Hematopoietic multipotent progenitor cell treated with erythropoietin and hydrocortisone succinate and interleukin-3 and kit ligand, for 8 days (in vitro differentiated cells): ENCODE measurements at places on chromosomes 2 and 18.

DNA sequence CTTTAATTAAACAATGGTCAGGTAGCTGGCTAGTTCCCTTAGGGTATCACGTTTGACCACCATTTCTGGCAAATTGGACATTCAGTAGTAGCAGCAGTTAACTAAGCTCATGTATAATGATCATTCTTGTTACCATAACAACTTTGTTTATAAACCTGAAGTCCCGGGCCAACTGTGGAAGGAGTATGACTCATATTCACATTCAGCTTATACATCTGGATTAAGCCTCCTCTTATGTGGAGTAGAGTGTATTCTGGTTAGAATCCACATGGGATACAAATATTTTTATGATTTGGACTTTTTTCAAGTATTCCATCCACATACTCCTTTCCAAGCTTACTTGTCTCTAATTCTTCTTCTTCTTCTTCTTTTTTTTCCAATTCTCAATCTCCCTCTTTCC, 70.3 kb upstream of the ZSWIM2 start:
- no peak for DNase-seq

DNA sequence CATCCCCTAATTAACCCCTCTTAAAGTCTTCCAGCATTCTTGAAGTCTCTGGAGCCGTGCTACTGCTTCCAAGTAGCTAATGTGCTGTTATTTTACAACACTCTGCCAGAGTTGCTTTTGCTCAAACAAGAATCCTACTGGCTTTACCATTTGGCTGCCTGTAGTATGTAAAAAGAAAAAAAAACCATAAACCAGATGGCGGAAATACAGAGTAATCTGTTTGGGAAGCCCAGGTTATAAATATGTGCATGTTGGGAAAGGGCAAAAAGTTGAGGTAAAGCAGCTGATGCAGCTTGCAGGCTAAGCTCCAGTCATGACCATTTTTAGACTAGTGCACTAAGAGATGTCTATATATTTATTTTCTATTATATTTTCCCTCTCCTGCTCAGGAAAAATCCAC, 313.2 kb upstream of the ETAA1 start:
- DNase-seq: no peak

DNA sequence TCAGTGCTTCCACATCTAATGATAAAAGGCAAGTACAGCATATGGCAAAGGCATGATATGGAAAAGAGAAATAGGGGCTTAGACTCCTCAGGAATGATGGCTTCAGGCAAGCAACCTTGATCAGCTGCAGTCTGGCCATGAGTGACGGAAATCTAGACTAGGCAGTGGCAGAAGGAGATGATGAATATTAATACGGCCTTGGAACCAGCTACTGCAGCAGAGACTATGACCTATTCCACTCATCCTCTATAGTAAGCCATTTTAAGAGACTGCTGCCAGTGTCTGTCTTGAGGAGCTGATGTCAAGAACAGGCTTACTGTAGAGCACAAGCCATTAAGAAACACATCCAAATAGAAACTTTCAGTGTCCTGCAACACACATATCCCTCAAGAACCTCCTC, 23.7 kb downstream of the ASXL2 start:
- DNase-seq: no peak

DNA sequence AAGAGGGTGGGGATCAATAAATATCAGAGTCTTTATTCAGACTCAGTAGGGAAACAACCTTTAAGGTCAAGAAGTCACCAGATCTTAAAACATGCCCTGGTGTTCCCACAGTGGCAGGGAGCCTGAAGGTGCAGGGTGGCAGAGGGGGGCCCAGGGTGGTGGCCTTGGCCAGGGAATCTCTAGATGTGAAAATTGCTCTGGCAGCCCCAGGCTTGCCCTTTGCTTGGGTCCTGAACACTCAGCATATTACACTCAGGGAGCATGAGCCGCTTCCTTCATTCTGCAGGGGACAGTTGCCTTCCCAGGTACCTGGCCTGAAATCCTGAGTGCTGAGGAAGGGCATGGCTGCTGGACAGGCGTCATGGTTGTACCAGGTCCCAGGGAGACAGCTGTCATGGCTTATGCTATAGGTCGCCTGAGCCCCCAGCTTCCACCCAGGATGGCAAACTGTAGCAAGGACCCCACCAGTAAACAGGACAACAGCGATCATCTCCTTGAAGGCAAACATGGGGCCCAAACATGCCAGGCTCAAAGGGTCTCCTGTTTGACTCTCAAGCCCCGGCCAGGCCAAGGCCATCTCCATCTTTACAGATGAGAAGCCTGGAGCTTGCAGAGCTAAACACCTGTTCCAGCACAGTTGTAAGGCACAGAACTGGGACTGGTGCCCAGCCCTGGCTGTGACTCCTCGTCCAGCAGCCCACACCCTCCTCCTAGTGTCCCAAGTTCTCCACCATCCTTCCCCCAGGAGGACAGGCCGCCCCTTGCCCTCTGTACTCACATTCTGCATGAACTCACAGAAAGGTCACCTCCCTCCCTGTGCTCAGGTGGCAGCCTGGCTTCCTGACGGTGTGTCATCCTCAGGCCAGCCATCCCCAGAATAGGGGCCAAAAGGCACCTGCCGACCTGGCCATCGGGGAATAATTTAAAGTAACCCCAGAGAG, 14.6 kb downstream of the ABCG8 start:
- no peak for DNase-seq

DNA sequence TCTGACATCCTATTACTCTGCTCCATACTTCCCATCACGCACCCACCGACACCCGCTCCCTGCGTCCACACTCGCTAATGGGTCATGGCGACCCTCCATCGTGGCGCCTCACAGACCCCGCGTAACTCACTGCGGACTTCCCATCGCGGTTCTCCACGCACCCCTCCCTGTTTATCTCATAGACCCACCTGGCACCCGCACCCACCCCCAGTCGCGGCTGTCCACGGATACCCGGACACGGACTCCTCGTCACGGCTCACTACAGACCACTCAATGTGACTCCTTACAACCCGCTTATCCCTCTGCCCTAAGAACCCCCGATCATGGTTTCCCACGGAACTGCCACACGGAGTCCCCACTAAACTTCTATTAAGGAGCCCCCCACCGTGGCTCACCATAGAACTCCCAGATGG, 458 bp downstream of the CXXC1 start:
- no peak for DNase-seq

GRCh38 chr18:28088477-28088876, 88.5 kb downstream of the CDH2 start:
- DNase-seq: no peak

DNA sequence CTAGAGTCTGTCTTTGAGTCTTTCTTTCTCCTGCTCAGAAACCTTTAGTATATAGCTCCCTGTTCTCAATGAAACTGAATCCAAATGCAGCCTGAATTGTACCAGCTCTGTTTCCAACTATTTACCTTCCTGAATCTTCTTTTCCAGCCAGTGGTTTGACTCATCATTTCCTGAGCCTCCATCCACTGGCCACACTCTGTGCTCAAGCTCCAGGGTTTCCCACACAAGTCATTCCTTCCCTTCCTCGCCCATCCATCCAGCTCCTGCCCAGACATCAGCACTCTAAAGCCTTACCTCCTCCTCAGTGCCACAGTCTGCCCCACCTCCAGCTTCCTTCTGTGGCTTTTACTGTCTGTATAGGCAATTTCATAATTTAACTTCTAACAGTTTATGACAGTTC, 233.6 kb upstream of the RASGRP3 start:
- no peak for DNase-seq

GRCh38 chr2:43980902-43981301, 14.9 kb downstream of the LRPPRC start:
- DNase-seq: no peak

DNA sequence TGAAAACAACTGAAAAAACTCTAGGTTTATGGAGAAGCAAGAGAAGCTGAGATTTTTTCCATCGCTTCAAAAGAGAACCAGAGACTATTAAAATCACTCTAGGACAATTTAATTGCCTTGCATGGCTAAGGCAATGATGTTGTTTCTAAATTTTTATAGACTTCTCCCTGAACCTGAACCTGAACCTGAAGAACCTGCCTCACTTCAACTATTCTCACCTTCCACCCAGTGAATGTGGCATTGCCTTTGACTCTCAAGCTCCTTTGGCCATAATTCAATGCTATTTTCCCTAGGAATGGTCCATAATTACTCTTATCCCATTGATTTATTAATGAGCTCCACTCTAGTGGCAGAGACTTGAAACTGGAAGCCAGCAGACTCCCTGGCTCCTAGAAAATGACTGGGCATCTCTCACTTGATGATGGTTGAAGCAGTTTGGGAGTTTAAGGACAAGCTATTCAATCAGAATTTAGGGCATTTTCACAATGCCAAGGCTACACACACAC, 303.8 kb upstream of the UBE2E3 start:
- DNase-seq: no peak

DNA sequence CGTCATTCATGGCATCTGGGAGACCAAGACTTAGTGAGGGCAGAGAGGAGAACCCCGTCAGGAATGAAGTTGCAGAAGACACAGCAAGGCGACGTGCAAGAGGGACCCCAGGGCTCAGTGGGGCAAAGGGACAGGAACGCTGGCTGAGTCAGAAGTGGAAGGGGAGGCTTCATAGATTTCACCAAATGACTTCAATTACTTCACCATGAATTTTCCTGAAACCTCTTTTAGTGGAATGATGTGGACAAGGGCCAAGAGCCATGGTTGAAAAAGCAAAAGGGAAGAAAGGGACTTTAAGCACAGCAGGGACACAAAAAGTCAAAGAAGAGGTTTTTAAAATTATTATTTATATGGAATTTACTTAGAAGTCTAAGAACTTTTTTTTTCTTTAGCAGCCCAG, 141.6 kb upstream of the PID1 start:
- DNase-seq: no peak

DNA sequence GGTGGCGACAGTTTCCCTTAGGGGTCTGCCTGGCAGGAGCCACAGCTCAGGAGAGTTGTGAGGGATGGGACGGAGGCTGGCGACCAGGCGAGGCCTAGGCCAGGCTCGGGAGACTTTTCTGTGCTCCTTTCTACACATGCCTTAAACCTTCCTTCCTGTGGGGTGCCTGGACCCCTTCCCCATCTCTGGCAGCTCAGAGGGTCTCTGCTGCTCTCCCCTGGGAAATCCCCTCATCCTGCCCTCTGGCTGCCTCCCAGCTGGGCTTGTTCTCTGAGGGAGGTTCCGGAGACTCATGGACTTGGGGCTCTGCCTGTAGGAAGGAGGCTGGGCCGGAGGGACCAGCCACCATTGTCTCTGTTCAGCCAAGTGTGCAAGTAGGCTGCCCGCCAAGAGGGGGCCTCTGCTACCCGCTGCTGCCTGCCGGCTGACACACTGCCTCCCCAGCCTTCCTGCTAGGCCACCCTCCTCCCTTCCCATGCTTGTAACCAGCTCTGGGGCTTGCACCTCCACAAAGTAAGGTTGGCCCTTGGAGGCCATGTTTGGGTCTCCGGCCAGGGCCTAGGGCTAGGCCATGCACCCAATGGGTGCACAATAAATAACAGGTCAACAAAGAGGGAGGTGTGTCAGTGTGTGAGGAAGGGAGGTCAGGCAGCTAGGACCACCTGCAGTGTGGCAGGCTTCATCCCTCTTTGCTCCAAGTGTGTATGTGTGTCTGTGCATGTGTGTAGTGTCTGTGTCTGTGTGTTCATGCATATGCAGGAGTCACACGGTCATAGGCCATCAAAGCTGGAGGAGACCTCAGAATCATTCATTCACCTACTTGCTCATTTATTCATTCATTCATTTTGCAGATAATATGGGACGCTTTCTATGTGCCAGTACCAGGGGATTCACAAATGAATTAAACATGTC, 28.8 kb downstream of the PSD4 start:
- DNase-seq: no peak

GRCh38 chr2:185628985-185629384, 109.6 kb upstream of the FSIP2 start:
- peak; percentile 11 for DNase-seq

DNA sequence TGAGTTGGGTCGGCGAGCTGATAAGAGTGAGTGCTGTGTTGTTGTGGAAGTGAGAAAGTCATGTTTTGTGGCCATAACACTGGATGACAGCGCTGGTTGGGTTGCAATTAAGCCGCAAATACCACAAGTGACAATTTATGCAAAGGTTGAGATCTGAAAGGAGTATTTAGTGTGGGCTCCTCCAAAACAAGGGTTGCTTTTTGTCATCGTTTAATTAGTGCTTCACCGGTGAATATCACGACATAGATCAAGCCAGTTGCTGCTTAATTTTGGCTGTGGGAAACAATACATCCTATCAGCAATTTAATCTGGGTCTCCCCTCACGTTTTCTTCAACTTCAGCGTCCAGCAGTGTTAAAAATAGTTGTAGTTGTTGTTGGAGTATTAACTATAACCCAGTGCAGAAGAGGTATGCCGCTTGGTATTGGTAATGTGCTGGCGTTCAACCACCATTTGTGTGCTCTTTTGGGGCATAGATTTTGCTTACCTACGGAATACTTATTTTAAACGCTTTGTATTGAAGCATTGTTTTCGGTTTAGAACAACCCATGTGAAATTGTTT, 662 bp downstream of the ACVR2A start:
- peak; percentile 11 for DNase-seq

DNA sequence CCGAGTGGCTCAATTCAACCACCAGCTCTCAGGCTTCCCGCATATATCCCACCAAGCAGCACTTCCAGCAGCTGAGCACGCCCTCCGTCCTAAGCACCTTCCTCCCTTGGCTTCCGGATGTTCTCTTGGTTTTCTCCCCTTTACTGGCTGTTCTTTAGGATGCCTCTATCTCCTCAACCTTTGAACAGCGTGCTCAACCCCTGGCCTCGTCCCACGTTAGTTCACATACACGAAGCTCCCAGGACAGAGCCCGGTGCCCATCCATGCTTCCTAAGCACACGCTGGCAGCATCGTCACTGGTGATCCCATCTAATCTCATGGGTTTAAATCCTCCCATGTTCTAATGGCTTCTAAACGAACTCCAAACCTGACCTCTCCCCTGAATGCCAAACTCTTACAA, 3.7 kb downstream of the CYS1 start:
- DNase-seq: no peak

GRCh38 chr18:41036346-41036745, 918.7 kb upstream of the PIK3C3 start:
- no peak for DNase-seq

DNA sequence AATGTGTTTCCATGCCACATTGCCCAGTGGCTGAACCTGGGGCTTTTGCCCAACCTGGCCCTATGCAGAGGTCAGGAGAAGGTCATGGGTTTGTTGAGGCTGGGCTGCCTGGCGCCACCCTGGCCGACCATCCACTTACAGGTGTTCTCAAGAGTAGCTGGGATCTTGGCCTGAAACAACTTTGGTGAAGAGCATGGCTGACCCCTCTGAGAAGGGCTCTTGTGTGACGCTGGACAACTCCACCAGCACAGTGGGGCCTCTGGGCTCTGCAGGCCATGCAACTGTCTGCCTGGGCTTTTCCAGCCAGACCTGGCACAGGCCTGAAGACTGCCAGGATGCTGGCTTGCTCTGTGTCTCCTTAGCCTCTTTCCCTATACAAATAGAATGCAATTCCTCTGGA, 76.4 kb upstream of the ZNG1B start:
- DNase-seq: no peak

DNA sequence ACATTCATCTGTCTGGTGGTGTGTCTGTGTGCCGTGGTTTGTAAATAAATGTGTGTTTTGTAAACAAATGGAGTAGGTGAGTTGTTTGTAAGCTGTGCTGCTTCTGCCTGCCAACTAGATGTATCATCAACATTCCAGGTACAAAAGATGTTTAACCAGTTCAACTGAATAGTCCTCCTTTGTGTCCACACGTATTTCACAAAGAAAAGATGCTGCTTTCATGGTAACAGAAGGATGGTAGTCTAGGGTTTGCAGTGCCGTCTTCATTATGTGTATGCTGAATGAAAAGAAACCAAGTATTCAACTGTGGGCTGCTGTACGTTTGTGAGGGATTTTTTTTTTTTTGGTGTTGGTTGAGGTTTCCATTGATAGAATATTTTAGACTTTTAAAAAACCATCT, 72.1 kb downstream of the CAMKMT start:
- no peak for DNase-seq
